Ovary (tissue), 10 donors: ENCODE measurements at places on chromosomes 1 and 21.

GRCh38 chr1:67948151-67949080 is 102.0 kb downstream of the DIRAS3 start:
- DNase-seq = no peak

DNA sequence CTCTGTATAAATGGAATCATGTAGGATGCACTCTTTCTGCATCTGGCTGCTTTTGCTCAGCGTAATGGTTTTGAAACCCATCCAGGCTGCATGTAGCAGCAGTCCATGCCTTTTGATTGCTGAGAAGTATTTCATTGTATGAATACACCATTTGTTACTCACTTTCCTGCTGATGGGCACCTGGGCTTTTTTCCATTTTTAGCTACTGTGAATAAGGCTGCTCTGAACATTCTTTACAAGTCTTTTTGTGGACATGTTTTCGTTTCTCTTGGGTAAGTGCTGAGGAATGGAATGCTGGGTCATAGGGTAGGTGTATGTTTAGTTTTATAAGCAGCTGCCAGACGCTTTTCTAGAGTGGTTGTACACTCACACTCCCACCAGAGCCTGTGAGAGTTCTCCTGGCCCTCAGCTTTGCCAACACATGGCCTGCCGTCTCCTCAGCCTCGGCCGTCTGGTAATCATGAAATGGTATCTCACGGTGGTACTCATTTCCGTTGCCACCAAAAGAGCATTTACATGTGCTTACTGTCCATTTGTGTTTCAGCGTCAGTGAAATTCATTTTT is 22.7 kb downstream of the SLX9 start:
- DNase-seq = no peak

GRCh38 chr1:86582161-86582560 is 35.3 kb downstream of the CLCA4 start:
- DNase-seq = no peak

DNA sequence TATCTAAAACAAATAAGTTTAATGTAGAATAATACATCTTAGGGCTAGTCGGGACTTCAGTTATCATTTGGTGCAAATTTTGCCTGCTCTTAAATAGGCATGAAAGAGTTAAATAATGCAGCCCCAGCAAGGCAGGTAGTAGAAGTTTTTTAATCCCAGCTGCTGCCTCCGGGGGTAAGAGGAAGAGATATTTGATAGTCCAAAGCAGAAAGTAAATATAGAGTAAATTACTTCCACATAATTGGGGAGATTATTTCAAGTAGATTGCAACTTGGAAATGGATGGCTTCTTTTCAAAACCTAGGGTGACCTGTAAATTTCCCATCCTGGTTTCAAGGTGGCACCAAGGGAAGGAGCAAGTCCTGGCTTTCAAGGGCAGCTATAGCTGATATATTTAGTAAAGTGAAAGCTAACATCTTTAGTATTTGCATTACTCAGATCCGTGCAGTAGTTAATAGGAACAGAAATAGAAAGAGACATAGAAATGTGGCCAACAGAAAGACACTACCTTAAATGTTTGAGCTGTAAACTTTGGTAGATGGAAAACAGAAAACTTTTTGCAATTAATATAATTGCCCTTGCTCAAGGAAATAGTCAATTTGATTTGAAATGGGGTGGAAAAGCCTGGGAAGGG is 109.1 kb downstream of the LMO4 start:
- DNase-seq = no peak

GRCh38 chr1:181033128-181033798 is 520 bp upstream of the MR1 start:
- peak; percentile 24 for DNase-seq

DNA sequence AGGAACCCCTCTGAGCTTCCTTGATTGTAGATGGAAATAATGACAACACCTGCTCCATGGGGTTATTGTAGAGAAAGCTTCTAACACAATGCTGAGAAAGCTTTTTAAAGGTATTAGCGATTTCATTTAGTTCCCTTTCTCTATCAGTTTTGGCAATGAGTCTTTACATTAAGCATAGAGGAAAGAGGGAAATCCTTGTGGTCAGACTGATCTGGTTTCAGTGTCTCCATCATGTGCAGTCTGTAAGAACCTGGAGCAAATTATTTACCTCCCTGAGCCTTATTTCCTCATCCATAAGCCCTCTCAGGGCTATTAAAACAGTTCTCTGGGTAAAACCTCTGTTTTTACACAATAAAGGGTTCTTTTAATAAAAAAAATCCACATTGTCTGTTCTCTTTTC is 87.5 kb downstream of the FGGY start:
- no peak for DNase-seq

- no peak for DNase-seq
Measured at GRCh38 chr1:211296396-211296795, 30.2 kb upstream of the TRAF5 start.

GRCh38 chr1:84689514-84690396 is 506 bp downstream of the SSX2IP start:
- peak; percentile 46 for DNase-seq

GRCh38 chr1:228958741-228959140 is 223.5 kb downstream of the RHOU start:
- DNase-seq = no peak

GRCh38 chr1:24934310-24935195 is 4.5 kb upstream of the RUNX3 start:
- no peak for DNase-seq

DNA sequence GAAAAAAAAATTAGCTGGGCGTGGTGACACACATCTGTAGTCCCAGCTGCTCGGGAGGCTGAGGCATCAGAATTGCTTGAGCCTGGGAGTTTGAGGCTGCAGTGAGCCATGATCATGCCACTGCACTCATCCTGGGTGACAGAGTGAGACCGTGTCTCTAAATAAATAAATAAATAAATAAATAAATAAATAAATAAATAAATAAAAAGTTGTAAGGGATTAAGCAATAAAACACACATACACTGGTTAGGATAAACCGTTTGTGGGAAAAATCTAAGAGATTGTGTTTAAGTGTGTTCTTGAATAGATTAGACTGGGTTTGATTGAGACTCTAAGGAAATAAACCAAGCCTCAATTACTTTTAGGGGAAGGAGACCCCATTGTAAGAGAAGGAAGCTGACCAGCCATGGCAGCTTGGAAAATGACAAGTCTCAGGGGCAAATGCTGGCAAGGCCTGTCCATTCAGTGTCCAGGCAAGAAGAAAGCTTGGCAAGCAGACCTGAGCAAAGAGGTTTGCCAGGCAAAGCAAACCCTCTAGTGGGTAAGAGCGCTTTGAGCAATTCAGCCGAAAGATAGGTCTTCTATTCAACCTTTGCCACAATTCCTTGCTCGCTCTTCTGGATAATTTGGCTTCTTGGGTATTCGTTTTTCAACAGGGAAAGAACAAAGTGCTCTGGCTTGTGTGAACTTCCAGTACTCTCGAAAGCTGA is 106.9 kb upstream of the SERBP1 start:
- DNase-seq = no peak

- no peak for DNase-seq
Measured at GRCh38 chr21:38385427-38386175, 112.7 kb downstream of the ERG start.

DNA sequence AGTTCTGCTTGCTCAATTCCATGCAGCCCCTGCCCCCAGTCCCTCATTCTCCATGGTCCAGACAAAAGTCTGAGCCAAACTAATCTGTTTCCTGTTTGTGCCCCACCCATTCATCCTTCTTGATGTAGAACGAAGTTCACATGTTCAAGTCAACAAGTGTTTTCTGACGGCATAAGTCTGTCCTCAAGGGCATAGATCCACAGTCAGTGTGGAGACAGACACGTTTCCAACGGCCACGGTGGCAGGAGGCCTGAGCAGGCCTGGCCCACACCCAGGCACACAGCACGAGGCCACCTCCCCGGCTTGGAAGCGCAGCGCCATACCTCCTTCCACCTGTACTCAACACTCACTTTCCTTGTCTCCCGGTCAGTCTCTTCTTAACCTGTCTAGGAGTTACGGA is 16.1 kb downstream of the ADORA1 start:
- no peak for DNase-seq

DNA sequence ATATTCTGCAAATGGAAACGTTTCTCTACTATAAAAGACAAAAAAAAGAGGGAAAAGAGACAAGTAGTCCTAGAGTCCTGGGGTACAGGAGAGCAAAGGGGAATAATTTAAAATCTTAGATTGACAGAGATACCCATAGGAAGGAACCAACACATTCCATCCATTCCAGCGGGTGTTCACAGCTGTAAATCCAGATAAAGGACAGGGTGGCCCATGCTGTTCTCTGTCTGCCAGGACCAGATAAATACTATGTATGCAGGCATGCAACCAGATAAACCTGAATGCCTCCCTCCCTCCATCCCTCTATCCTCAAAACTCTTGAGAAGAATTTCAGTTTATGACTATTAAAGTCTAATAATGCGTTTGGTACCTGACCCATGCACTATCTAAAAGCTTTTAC is 131.8 kb downstream of the PTPN14 start:
- no peak for DNase-seq

GRCh38 chr1:37974567-37974966 is 15.3 kb downstream of the SF3A3 start:
- DNase-seq = no peak

DNA sequence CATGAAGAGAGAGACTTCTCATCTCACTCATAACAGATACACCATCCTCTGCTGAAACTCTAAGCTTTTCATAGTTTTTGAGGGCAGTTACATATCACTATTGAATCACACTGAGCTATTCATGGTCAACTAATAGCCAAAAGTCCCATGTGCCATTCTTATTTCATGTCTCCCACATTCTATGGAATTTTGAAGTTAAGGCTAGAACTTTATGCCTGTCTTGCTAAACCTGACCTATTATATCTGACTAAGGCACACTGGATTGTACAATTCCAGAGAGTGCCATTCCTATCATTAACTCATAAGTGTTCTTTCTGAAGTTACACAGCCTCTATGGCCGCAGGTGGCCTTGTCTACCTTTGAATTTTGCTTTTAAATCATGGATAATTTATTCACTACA is 254.3 kb downstream of the PTPRC start:
- DNase-seq = no peak

- DNase-seq = peak; percentile 96
Measured at GRCh38 chr1:112466078-112466660, 42.6 kb upstream of the WNT2B start.

DNA sequence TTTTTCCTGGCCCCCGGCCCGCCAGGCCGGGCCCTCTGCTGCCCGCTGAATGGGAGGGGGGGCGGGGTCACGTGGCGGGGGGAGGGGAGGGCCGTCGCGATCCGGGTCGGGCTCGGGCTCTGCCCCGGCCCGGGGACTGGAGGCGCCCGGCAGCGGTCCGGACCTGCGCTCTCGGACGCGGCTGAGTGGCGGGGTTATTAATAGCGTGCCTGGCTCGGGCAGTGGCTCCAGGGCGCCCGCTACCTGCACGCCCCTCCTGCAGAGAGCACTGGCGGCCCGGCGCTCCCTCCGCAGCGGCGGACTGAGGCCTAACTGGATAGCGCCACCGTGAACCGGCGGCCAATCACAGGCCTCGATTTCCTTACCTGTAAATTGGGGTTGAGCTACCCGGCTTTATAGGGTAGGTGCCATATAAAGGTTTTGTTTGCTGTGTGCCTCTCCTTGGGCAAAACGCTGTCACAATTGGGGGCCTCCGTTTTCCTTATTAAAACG is 28.1 kb downstream of the AHDC1 start:
- DNase-seq = peak; percentile 80

- no peak for DNase-seq
Measured at GRCh38 chr1:240497908-240498307, 114.0 kb downstream of the GREM2 start.

GRCh38 chr1:81974222-81974841 is 173.6 kb downstream of the ADGRL2 start:
- DNase-seq = no peak

- DNase-seq = peak; percentile 29
Measured at GRCh38 chr1:226568077-226568831, 19.7 kb downstream of the STUM start.

- DNase-seq = no peak
Measured at GRCh38 chr1:5968161-5968736, 24.0 kb downstream of the NPHP4 start.
